CD4-positive, alpha-beta T cell treated with Interleukin-10 for 1 hour (primary cell): ENCODE measurements at places on chromosomes 5 and 9.
A peak's percentile ranks its signal among the peaks of the same experiment; 100 is the strongest.

DNA sequence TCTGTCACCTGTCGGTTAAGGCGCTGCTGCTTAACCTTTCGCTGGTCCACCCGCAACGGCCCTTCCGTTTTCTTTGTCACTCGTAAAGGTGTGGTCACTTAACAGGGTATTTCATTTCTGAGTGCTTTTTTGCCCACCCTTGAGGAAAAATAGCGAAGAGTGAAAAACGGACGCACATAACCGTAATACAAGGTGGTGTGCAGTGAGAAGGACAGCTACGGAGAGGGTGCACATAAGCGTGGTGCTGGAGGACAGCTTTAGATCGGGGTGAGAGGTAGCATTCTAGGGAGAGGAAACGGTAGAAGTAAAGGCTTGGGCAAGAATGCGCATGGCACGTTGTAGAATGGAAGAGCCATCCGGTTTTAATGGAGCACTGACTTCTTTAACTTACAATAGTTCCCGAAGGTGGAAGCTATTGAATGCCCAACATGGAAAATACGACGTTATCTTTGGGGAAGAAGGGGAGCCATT lies 761 bp downstream of the CCT5 start:
- DNase-seq: peak; percentile 28

GRCh38 chr9:124767821-124768220 lies 3.3 kb downstream of the NR6A1 start:
- no peak for DNase-seq

DNA sequence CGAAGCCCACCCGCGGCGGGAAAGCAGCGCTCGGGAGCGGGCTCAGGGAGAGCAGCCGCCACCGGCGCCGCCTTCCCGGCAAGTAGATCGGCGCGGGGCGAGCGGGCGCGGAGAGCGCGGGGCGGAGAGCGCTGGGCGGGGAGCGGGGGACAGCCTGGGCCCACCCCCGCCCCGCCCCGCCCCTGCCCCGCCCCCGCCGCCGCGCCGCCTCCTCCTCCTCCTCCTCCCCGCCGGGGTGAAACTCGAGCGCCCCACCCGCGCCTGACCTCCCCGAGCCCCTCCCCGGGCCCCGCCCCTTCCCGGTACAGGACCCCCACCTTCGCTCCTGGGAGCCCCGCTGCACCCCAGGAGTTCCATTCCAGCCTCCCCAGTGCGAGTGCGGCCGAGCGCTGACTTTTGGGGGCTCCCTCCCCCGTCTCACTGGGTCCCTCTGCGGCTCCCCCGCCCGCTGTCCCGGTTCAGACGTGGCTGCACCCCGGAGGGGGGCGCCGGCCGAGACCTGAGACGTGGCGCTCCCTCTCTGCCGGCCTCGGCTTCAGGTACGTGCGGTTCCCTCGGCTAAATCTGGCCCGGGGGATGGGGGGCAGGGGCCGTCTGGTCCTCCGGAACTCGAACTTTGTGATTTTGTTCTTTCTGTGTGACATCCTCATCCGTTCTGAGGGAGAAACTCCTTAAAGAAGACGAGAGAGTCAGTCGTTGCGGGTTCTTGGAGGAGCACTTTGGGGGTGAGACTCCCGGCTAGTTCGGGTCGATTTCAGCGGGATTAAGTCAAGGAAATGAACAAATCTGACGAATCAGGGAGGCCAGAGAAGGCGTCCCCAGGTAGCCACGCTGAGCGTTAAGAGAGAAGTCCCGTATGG lies at the start of gene SEMA5A:
SEMA5A (minus strand) TSS at position 84 of the 860 bp plus-strand sequence. CDS start 166,129 bp downstream, outside the sequence.
- peak; percentile 38 for DNase-seq

- no peak for DNase-seq
These were observed 291.8 kb downstream of the AOPEP start for GRCh38 chr9:95018099-95018936.

- DNase-seq: no peak
These were observed 85.3 kb downstream of the FAM114A2 start for GRCh38 chr5:153953411-153953810.
